Astrocyte (in vitro differentiated cells and primary cell): ENCODE measurements at places on chromosomes 13 and 19. TPM values are rescaled to one million over a fixed set of nuclear protein-coding genes. Genes with fewer than 3 reads are reported as not detected.

DNA sequence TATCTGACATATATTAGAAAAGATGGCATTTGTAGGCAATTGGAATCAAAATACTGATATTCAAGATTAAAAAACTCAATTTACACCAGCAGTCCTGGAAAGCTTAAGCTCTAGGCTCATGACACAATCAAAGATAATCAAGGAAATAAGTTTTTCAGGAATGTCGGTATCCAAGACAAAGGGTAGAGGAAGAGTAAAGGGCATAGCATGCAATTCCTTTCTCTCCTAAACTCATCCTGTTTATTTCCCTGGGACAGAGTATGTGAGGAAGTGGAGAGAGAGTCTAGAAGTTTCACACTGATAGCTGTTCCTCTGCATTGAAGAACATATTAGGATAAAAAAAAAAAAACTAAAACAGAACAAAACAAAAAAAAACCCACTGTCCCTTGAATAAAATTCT, 2452.1 kb downstream of the PCDH9 start:
- no peak for DNase-seq
- H3K27ac ChIP-seq = no peak overlapping the region
- no peaks in the 10 kb centered on the region for H3K4me1 ChIP-seq
- H3K27me3 ChIP-seq = no peaks in the 10 kb centered on the region
- no peaks in the 10 kb centered on the region for H3K36me3 ChIP-seq

- H3K36me3 ChIP-seq = peaks cover 16% of the 10 kb centered on the region
- H3K27me3 ChIP-seq = no peaks in the 10 kb centered on the region
- no peak overlapping the region for H3K27ac ChIP-seq
- DNase-seq = peak; percentile 42
- H3K4me1 ChIP-seq = no peaks in the 10 kb centered on the region
Observed at GRCh38 chr19:10388957-10389356, 8.6 kb upstream of the TYK2 start.

GRCh38 chr13:98488736-98489135, 88.2 kb downstream of the STK24 start:
- no peak overlapping the region for H3K27ac ChIP-seq
- H3K4me1 ChIP-seq = peaks cover 37% of the 10 kb centered on the region
- H3K36me3 ChIP-seq = no peaks in the 10 kb centered on the region

- no peak within 1 kb of the TSS for H3K4me3 ChIP-seq
- H3K4me1 ChIP-seq = no peaks in the 10 kb centered on the region
- no peak within 1 kb of the TSS for H3K27ac ChIP-seq
- no peak for DNase-seq
Observed at GRCh38 chr19:3785938-3786824, at the start of gene MATK. MATK (minus strand) TSS chr19:3786381; CDS start chr19:3785135, 1,246 bp downstream.

- H3K4me1 ChIP-seq = peaks cover 6% of the 10 kb centered on the region
- no peaks in the 10 kb centered on the region for H3K27me3 ChIP-seq
- no peaks in the 10 kb centered on the region for H3K36me3 ChIP-seq
- no peak overlapping the region for H3K4me3 ChIP-seq
- H3K27ac ChIP-seq = no peak overlapping the region
Observed at GRCh38 chr19:50359328-50359818, 6.1 kb downstream of the NAPSA start.

DNA sequence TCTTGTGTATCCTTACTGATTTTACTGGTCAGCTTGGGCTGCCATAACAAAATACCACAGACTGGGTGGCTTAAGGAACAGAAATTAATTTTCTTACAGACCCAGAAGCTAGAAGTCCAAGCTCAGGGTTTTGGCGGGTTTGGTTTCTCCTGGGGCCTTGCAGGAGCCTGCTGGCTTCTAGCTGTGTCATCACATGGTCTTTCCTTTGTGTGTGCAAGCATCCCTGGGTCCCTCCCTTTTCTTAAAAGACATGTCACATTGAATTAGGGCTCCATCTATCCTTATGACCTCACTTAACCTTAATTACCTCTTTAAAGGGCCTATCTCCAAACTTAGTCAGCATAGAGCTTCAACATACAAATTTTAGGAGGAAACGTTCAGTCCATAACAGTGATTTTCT, 23.4 kb downstream of the UBAC2 start:
- no peak overlapping the region for H3K27ac ChIP-seq
- no peaks in the 10 kb centered on the region for H3K36me3 ChIP-seq
- no peak overlapping the region for H3K4me3 ChIP-seq

- H3K27ac ChIP-seq = no peak overlapping the region
- no peaks in the 10 kb centered on the region for H3K27me3 ChIP-seq
- no peaks in the 10 kb centered on the region for H3K36me3 ChIP-seq
Observed at GRCh38 chr13:26861941-26862340, 101.4 kb upstream of the GPR12 start.

DNA sequence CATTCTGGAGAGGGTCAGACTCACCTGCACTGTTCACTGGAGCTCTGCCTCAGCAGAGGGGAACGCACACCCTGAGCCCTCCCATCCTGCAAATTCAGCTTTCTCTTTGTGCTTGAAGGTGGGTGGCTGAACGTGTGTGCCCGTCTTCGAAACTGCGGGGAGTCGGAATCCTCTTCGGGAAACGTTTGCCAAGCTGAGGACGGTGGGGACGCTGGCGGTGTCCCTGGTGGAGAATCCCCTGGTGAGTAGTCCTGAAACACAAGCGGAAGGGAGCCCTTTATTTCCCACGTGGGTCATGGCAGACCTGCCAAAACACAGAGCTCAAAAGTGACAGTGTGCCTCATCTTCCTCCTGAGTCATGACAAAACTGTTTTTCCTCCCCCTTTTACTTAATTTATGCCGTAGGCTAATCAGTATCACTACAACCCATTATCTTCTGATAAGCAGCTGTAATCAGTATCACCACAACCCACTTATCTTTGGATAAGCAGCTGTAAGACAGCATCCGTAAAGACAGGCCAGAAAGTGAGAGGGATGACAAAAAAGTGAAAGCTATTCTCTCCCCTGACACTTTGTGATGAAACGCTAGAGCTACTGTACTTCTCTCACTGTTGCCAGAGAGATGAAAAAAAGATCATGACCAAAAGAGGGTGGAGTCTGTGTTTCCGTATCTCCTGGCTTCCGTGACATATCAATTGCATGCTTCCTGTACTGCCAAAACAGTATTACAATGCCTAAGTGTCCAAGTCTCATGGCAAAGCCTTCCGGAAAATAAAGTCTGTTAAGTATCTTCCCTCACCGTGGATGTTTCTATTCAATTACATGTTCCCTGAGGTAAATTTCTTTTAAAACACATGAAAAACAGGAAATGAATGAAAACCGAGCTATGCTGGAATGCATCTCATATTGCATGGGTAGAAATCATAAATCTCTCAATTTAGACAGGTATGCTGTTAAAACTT, 155.5 kb downstream of the TBC1D4 start:
- H3K4me3 ChIP-seq = no peak overlapping the region
- H3K4me1 ChIP-seq = no peaks in the 10 kb centered on the region
- H3K36me3 ChIP-seq = peaks cover 4% of the 10 kb centered on the region
- H3K27me3 ChIP-seq = no peaks in the 10 kb centered on the region
- H3K27ac ChIP-seq = no peak overlapping the region

DNA sequence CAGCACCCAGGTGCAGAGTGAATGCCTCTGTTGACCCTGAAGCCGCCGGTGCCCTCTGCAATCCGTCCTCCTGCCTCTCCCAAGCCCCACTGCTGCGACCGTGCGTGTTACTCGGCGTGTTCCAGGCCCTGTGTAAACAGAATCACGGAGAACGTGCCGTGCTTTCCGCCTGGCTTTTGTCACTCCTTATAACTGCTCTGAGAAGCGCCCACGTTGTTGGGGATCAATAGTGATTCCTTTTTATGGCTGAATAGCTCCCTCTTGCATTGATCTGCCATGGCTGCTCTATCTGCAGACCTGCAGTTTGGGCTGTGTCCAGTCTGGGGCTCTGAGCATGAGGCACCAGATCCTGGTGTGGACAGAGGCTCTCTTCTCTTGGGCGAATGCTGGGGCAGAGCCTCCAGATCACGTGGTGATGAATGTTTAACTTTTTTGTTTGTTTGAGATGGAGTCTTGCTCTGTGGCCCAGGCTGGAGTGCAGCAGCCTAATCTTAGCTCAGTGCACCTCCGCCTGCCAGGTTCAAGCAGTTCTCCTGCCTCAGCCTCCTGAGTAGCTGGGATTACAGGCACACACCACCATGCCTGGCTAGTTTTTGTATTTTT, 15.8 kb downstream of the ADPRHL1 start:
- no peak overlapping the region for H3K27ac ChIP-seq
- H3K36me3 ChIP-seq = no peaks in the 10 kb centered on the region
- H3K4me1 ChIP-seq = no peaks in the 10 kb centered on the region
- no peak overlapping the region for H3K4me3 ChIP-seq
- H3K27me3 ChIP-seq = no peaks in the 10 kb centered on the region

- H3K4me3 ChIP-seq = no peak overlapping the region
- H3K36me3 ChIP-seq = no peaks in the 10 kb centered on the region
- DNase-seq = no peak
- peaks cover 11% of the 10 kb centered on the region for H3K4me1 ChIP-seq
Observed at GRCh38 chr13:27135023-27135422, 36.6 kb downstream of the USP12 start.

DNA sequence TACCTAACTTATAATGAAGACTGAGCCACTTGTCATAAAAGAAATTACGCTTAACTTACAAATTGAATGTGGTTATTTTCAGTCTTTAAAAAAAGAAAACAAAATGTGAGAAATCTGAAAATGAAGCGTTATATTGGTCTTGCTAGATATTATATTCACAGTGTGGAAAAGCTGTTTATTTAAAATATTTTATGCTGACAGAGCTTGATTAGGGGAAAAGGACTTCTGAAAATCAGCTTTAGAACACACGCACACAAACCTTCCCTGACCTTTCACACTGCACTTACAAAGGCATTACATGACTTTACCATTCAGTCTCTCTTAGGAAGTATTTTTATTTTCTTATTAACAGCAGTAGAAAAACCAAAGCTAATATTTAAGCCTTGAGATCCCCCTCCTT, 461.5 kb downstream of the DIAPH3 start:
- H3K27me3 ChIP-seq = no peaks in the 10 kb centered on the region
- no peaks in the 10 kb centered on the region for H3K36me3 ChIP-seq
- H3K4me3 ChIP-seq = no peak overlapping the region
- DNase-seq = no peak

GRCh38 chr13:75136151-75136550, 345.8 kb downstream of the TBC1D4 start:
- H3K4me1 ChIP-seq = peaks cover 9% of the 10 kb centered on the region
- DNase-seq = peak; percentile 36
- no peaks in the 10 kb centered on the region for H3K27me3 ChIP-seq
- no peaks in the 10 kb centered on the region for H3K36me3 ChIP-seq
- no peak overlapping the region for H3K4me3 ChIP-seq
- H3K27ac ChIP-seq = peak overlapping the region; percentile 91

DNA sequence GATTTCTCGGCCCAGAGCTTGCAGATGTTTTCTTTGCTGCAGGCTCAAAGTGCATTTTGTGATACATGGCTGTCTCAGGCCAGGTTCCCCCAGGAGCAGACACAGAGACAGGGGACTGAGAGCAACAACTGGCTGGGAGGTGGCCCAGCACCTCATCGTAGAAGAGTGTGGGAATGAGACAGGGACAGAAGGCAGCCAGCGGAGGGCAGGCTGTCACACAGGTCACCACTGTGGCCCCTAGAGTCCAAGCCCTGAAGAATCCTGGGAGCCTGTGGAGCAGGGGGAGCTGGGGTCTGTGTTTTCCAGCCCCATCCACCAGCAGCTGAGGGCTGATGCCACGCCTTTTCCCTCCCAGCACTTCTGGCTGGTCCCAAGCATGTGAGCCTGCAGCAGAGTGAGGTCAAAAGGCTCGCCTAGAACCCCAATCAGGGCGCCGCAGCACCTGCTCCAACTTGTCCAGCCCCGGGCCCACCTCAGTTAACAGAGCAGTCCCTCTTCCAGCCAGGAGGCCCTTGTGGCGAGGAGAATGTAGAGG, 723.8 kb downstream of the UQCRFS1 start:
- no peaks in the 10 kb centered on the region for H3K27me3 ChIP-seq
- DNase-seq = no peak
- H3K4me1 ChIP-seq = no peaks in the 10 kb centered on the region
- H3K4me3 ChIP-seq = no peak overlapping the region
- H3K27ac ChIP-seq = no peak overlapping the region

The INSL3 gene
- total RNA-seq = not detected in 2 replicates

The FFAR1 gene
- not detected in 2 replicates for total RNA-seq

The RAB3D gene
- 8.0 and 14.4 TPM in 2 replicates for total RNA-seq
